ENCODE measurements at places on chromosomes 16 and 17. TPM values are rescaled to one million over a fixed set of nuclear protein-coding genes. Genes with fewer than 3 reads are reported as not detected.

DNA sequence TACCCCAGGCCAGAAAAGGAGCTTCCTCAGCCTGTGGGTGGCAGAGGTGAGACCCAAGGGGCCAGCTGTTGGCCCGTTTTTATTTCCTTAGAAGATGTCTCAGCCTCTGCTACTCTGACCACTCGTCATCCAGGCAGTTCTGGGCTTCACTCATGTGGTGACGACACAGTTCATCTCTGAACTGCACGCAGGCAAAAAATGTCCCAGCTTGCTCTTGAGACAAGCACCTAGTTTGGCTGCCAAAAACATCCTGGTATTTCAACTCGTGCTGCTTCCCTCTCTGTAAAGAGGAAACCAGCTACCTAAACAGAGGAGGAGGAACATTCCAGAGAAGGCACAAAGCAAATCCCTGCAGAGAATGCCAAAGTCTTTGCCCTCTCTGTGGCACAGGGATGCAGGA, 125.7 kb downstream of the XYLT1 start:
- H3K27me3 ChIP-seq = no peaks in the 10 kb centered on the region
- H3K4me3 ChIP-seq = no peak overlapping the region
- H3K36me3 ChIP-seq = no peaks in the 10 kb centered on the region
- peaks cover 24% of the 10 kb centered on the region for H3K4me1 ChIP-seq

DNA sequence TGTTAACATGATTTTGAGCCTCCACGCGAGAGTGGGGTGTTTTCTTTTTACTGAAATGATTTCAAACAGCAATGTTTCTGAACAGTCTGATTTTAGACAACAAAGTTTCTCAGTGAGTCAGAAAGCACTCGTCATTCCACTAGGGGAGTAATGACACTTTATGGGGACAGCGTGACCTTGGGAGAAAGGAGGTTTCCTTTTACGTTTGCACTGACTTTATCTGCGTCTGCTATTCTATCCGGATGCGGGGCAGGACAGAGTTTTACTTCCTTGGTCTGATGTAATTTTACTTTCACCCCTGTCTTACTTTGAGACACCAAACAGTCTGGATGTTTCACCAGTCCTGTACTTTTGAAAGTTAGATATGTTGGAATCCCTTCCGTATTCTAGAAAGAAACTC, 20.7 kb downstream of the SLC47A1 start:
- H3K36me3 ChIP-seq = no peaks in the 10 kb centered on the region
- H3K27me3 ChIP-seq = no peaks in the 10 kb centered on the region
- H3K27ac ChIP-seq = peak overlapping the region; percentile 96

- H3K36me3 ChIP-seq = no peaks in the 10 kb centered on the region
- peak overlapping the region; percentile 99 for H3K4me3 ChIP-seq
- peak; percentile 80 for DNase-seq
Measured at GRCh38 chr16:69566240-69566980, 644 bp downstream of the NFAT5 start.

GRCh38 chr17:42922294-42922693, 21.7 kb downstream of the G6PC1 start:
- no peak overlapping the region for H3K4me3 ChIP-seq
- no peak for DNase-seq
- no peaks in the 10 kb centered on the region for H3K36me3 ChIP-seq
- H3K4me1 ChIP-seq = no peaks in the 10 kb centered on the region
- no peaks in the 10 kb centered on the region for H3K27me3 ChIP-seq

DNA sequence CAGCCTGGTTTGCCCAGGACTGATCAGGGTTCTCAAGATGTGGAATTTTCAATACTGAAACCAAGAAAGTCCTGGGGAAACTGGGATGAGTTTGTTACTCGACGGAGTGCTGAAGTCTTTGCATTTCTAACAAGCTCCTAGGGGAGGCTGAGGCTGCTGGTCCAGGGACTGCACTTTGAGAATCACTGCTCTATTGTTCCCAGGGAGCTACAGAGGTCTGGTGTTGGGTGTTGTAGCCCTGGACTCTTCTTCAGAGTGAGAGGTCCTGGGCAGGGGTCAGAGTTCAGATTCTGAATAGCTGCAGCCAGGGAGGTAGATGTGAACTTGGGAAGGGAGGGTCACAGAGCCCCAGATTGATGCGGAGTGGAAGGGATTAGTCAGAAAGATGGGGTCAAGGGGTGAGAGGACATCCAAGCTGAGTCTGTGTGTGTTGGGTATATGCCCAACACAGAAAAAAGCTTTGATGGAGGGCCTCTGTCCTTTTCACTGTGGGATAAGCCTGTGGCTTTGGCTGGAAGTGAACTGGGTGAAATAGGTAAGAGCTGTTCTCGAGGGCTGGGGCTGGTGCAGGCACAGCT, 14.1 kb downstream of the TMEM238L start:
- no peaks in the 10 kb centered on the region for H3K36me3 ChIP-seq
- H3K4me1 ChIP-seq = no peaks in the 10 kb centered on the region
- no peak overlapping the region for H3K4me3 ChIP-seq
- no peak overlapping the region for H3K27ac ChIP-seq
- no peaks in the 10 kb centered on the region for H3K27me3 ChIP-seq

GRCh38 chr16:4537376-4538343, 913 bp downstream of the CDIP1 start:
- H3K36me3 ChIP-seq = no peaks in the 10 kb centered on the region
- peaks cover 19% of the 10 kb centered on the region for H3K4me1 ChIP-seq
- no peaks in the 10 kb centered on the region for H3K27me3 ChIP-seq
- H3K4me3 ChIP-seq = peak overlapping the region; percentile 68

DNA sequence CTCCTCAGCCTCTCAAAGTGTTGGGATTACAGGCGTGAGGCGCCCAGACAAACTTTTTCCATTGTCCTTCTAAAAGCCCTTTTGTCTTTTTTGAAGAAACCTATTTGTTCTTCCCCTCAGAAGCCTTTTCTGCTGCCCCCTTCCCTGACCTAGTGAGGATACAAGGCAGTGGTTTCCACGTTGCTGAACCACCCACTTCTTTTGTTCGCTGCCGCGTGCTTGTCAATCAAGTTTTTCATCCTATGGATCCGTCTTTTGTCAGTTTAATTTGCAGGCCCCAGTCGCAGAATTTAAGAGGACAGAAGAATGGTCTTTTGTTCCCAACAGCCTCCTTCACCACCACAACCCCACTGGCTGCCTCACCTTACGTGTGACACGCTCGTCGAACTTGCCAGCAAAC, 20.2 kb upstream of the GNG13 start:
- H3K4me1 ChIP-seq = peaks cover 8% of the 10 kb centered on the region
- H3K36me3 ChIP-seq = no peaks in the 10 kb centered on the region
- H3K27me3 ChIP-seq = peaks cover 16% of the 10 kb centered on the region
- H3K27ac ChIP-seq = no peak overlapping the region

GRCh38 chr17:79298799-79299198, 224.2 kb downstream of the ENGASE start:
- no peaks in the 10 kb centered on the region for H3K4me1 ChIP-seq
- H3K27me3 ChIP-seq = peaks cover 15% of the 10 kb centered on the region
- H3K36me3 ChIP-seq = no peaks in the 10 kb centered on the region

GRCh38 chr16:27258241-27258734, 10.3 kb downstream of the NSMCE1 start:
- no peak overlapping the region for H3K4me3 ChIP-seq
- peak overlapping the region; percentile 52 for H3K27ac ChIP-seq
- no peak for DNase-seq
- H3K27me3 ChIP-seq = no peaks in the 10 kb centered on the region
- peaks cover 19% of the 10 kb centered on the region for H3K4me1 ChIP-seq

DNA sequence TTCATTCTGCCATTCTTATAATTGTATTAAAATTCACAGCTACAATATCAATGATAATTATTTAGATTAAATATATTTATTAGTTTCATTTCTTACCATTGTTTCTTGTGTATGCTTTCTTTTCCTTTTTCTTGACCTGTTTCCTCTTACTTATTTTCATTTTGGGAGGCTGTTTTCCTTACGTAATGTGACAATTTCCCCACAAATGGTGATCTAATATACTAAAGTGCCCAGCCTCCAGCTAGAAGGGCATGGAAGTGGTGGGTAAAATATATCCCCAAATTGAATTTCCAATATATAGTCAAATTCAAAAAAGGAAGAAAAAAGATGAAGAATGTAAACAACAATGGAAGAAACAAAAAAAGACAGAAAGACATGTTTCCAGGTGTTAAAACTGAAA, 1.5 kb upstream of the ABCA6 start:
- H3K36me3 ChIP-seq = no peaks in the 10 kb centered on the region
- no peaks in the 10 kb centered on the region for H3K27me3 ChIP-seq
- H3K27ac ChIP-seq = no peak overlapping the region
- no peak overlapping the region for H3K4me3 ChIP-seq
- H3K4me1 ChIP-seq = no peaks in the 10 kb centered on the region

GRCh38 chr16:88514526-88515232, 55.5 kb upstream of the ZC3H18 start:
- no peaks in the 10 kb centered on the region for H3K36me3 ChIP-seq
- no peak for DNase-seq
- no peak overlapping the region for H3K4me3 ChIP-seq
- H3K27ac ChIP-seq = no peak overlapping the region
- H3K4me1 ChIP-seq = no peaks in the 10 kb centered on the region
- H3K27me3 ChIP-seq = no peaks in the 10 kb centered on the region

DNA sequence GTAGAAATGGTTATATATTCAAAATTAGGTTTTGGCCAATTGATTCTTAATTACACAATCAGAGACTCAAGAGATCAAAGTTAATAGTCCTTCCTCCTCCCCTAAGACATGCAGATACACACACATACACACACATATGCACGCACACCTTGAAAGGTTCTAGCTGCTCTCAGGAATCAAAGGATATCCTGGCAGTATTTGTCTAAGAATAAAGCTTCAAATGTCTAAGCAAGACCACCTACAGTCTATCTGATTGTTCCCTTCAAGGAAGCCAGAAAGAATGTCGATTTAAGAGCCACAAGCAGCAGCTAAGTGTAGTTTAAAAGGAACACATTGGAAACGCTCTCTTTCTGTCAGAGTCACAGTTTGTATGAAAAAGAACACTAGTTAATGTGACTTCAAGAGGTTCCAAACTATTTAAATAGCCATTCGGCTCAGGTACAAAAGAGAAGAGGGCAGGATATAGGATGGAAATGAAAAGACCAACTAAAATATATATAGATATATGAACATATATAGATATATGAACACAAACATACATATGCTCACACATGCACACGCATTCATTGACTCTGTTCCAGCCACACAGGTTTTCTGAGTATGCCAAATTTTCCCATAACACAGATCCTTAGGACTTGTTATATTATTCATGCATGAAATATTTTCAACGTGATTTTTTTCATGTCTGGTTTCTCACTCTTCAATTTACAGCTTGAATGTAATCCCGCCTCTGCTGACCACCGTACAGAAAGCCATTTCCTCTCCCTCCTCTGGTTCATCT, 79.0 kb downstream of the CDH8 start:
- H3K27ac ChIP-seq = no peak overlapping the region
- H3K4me3 ChIP-seq = no peak overlapping the region
- DNase-seq = no peak
- H3K27me3 ChIP-seq = no peaks in the 10 kb centered on the region

DNA sequence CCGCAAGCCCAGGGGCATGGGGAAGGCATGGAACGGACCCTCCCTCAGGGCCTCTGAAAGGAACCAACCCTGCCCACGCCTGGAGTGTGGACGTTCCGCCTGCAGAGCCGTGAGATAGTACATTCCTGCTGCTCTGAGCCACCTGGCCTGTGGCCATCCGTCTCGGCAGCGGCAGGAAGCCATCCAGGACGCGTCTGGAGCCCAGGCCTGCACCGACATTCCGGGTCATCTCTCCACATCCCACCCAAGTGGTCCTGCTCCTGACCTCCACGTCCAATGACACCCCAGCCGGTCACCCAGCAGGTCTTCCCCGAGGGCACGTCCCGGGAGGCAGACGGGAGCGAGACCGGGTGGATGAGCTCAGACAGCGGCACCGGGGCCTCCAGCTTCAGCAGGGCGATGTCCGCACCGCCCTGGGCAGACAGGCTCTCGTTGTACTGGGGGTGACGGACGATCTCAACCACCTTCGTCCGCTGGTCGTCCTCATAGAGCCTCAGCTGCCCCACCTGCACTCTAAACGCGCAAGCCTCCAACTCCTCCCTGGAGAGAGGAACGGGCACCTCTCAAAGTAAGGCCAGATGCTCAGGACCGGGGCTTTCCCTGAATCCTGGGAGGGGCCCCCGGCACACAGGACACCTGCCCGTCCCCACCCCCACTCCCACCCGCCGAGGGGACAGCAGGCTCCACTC, 21.3 kb upstream of the UBE2I start:
- no peak overlapping the region for H3K27ac ChIP-seq
- no peaks in the 10 kb centered on the region for H3K36me3 ChIP-seq
- peaks cover 40% of the 10 kb centered on the region for H3K27me3 ChIP-seq

DNA sequence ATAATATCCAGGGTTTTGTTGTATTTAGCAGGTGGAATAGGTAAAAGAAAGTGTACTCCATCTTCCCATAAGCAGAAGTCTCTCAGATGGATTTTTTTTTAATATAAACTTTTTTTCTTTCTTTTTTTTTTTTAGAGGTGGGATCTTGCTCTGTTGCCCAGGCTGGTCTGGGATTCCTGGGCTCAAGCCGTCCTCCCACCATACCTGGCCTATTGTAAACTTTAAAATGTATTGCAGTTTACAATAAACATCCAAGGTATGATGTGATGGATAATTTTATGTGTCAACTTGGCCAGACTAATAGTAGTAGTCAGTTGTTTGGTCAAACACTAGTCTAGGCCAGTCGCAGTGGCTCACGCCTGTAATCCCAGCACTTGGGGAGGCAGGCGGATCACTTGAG, 10.8 kb upstream of the GP1BA start:
- no peak overlapping the region for H3K4me3 ChIP-seq
- H3K4me1 ChIP-seq = no peaks in the 10 kb centered on the region
- H3K27ac ChIP-seq = no peak overlapping the region
- no peaks in the 10 kb centered on the region for H3K27me3 ChIP-seq
- no peak for DNase-seq
- H3K36me3 ChIP-seq = no peaks in the 10 kb centered on the region

DNA sequence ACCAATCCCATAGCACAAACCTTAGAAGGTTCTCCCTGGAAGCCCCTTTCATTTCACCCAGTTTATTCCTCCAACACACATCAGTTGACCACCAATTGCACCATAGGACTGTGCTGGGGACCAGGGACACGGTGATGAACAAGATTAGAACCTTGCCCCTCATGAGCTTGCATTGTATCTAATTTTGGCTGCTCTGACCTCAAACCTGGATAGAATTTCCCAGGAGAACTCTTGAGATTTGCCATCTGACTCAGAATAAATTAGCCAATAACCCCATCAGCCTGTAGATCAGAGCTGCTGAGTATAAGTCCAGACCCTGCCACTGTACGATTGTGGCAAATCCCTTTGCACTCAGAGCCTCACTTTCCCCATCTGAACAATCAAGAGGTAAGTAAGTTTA, 52.1 kb downstream of the CDH11 start:
- DNase-seq = no peak
- peaks cover 19% of the 10 kb centered on the region for H3K4me1 ChIP-seq
- no peaks in the 10 kb centered on the region for H3K36me3 ChIP-seq
- no peak overlapping the region for H3K27ac ChIP-seq
- H3K27me3 ChIP-seq = no peaks in the 10 kb centered on the region
- H3K4me3 ChIP-seq = no peak overlapping the region

WIPF2 gene
- 29.2 TPM for total RNA-seq

ANKRD40CL gene
- not detected for total RNA-seq

ST6GALNAC2 gene
- 0.50 TPM for total RNA-seq

PIMREG gene
- total RNA-seq = 7.8 TPM

CCT6B gene
- total RNA-seq = 6.5 TPM

DOC2A gene
- 14.8 TPM for total RNA-seq

CDH11 gene
- 86.0 TPM for total RNA-seq

Measured in adrenal gland (tissue), 19 donors.